ENCODE measurements at places on chromosomes 11 and 22. TPM values are rescaled to one million over a fixed set of nuclear protein-coding genes. Genes with fewer than 3 reads are reported as not detected.

HSPB2 gene
- 4.8 TPM for total RNA-seq

TMEM86A gene
- 5.0 TPM for total RNA-seq

OTOG gene
- total RNA-seq = not detected

GRCh38 chr11:31712851-31713250 lies 98.3 kb downstream of the PAX6 start:
- no peak for DNase-seq

DNA sequence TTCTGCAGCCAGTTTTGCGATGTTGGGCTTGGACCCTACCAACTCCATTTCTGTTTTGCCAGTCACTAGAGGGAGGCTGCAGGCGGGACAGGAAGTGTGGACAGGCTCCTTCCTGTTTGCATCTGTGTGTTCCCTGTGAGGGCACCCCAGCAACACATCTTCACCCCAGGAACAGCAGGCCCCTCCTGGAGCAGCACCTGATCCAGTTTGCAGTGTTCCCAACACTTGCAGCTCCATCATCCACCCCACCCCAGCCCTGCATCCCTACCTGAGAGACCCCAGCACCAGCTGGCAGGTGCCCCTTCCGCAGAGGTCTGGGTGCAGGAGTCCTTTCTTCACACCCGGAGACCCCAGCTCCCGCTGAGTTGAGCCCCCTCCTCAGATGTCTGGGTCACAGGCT lies 7.4 kb upstream of the VSIG10L2 start:
- DNase-seq = no peak
